B cell (primary cell): ENCODE measurements at places on chromosomes 16 and 17. TPM values are rescaled to one million over a fixed set of nuclear protein-coding genes. Genes with fewer than 3 reads are reported as not detected.

DNA sequence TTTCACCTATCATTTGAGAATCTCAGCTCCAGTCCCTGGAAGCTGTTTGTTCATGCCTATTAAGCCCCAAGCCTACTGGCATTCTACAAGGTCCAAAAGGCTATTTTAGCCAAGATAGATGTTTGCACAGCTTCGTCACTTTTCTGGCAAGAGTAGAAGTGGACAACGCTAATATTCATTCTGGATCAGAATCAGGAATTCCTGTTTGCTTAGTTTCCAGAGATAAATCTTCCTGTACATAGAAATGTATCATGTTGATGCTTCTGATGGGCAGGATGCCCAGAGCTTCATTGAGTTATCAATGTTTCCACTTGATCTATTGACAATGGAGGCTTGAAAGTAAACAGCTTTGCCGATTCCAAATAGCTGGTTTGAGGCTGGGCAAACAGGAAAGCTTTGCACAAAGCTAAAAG is 260.7 kb upstream of the CA10 start:
- H3K4me3 ChIP-seq, result no peak overlapping the region
- H3K4me1 ChIP-seq, result no peaks in the 10 kb centered on the region
- H3K27me3 ChIP-seq, result no peaks in the 10 kb centered on the region
- H3K27ac ChIP-seq, result no peak overlapping the region
- H3K36me3 ChIP-seq, result no peaks in the 10 kb centered on the region

GRCh38 chr17:57271821-57272220 is 15.5 kb downstream of the MSI2 start:
- no peak for DNase-seq
- no peaks in the 10 kb centered on the region for H3K27me3 ChIP-seq
- H3K4me1 ChIP-seq, result no peaks in the 10 kb centered on the region
- H3K4me3 ChIP-seq, result no peak overlapping the region
- H3K36me3 ChIP-seq, result peaks cover 64% of the 10 kb centered on the region

DNA sequence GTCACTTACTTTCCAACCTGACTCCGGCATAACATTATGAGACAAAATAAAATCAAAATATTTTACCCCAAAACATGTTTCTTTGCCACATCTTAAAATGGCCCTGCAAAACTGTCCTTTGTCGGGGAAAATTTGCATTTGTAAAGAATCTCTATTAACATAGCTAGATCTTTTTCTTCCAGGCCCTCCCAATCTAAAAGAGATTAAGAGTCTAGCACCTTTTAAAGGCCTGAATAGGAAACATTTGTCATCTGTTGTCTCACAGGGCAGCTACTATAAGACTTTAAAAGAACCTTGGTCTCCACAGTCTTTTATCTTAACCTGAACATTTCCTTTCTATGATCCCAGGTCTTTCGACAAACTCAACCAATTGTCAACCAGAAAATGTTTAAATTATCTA is 18.1 kb upstream of the DHRS7B start:
- H3K36me3 ChIP-seq, result no peaks in the 10 kb centered on the region
- no peak overlapping the region for H3K4me3 ChIP-seq
- DNase-seq, result no peak
- H3K27ac ChIP-seq, result no peak overlapping the region
- H3K4me1 ChIP-seq, result no peaks in the 10 kb centered on the region

- H3K4me1 ChIP-seq, result no peaks in the 10 kb centered on the region
- H3K4me3 ChIP-seq, result no peak overlapping the region
- DNase-seq, result no peak
These were observed 41.5 kb upstream of the GNG13 start for GRCh38 chr16:842061-842476.

DNA sequence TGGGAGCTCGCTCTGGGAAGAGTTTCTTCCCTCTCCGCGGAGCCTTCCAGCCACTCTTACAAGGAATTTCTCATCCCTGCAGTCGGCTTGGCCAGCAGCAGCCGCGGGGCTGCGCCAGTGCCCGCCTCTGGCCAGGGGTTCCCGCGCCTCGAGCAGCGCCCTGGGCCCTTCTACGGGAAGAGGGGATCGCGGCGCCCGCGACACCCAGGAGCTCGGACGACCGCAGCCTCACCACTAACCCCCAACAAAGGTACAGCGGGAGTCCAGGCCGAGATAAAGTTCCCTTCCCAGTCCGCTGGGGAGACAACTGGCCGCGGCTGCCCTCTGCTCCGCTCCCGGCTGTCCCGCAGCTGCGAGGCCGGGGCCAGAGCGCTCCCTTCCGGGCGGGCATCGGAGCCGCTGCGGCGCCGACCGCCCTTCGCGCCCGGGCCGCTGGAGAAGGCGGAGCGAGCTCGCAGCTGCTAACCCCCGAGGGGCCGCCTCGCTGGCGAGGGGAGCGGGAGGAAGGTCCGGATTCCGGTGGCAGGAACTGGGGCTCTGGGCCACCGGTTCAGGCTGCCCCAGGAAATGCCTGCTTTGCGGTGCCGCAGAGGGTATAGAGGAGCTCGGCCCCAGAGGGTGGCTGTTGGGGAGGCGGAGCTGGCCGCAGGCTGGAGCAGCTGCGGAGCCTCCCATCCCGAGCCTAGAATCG is 3.6 kb upstream of the HS3ST3B1 start:
- no peak overlapping the region for H3K27ac ChIP-seq
- no peaks in the 10 kb centered on the region for H3K36me3 ChIP-seq
- peak; percentile 48 for DNase-seq
- H3K4me1 ChIP-seq, result peaks cover 44% of the 10 kb centered on the region
- H3K4me3 ChIP-seq, result peak overlapping the region; percentile 17
- no peaks in the 10 kb centered on the region for H3K27me3 ChIP-seq

CCL7 gene
- total RNA-seq, result not detected in 2 replicates

- no peak overlapping the region for H3K4me3 ChIP-seq
- H3K27me3 ChIP-seq, result peaks cover 8% of the 10 kb centered on the region
- no peaks in the 10 kb centered on the region for H3K4me1 ChIP-seq
- H3K27ac ChIP-seq, result no peak overlapping the region
- DNase-seq, result no peak
These were observed 35.9 kb downstream of the CMTM4 start for GRCh38 chr16:66660422-66661209.

GRCh38 chr17:17189559-17189958 is 16.6 kb downstream of the PLD6 start:
- no peaks in the 10 kb centered on the region for H3K27me3 ChIP-seq
- no peak for DNase-seq
- no peak overlapping the region for H3K27ac ChIP-seq
- H3K4me1 ChIP-seq, result peaks cover 6% of the 10 kb centered on the region

- H3K4me1 ChIP-seq, result no peaks in the 10 kb centered on the region
- no peak overlapping the region for H3K4me3 ChIP-seq
- DNase-seq, result no peak
- no peaks in the 10 kb centered on the region for H3K27me3 ChIP-seq
- H3K36me3 ChIP-seq, result no peaks in the 10 kb centered on the region
These were observed 185.8 kb upstream of the HSBP1 start for GRCh38 chr16:83622010-83622409.

DNA sequence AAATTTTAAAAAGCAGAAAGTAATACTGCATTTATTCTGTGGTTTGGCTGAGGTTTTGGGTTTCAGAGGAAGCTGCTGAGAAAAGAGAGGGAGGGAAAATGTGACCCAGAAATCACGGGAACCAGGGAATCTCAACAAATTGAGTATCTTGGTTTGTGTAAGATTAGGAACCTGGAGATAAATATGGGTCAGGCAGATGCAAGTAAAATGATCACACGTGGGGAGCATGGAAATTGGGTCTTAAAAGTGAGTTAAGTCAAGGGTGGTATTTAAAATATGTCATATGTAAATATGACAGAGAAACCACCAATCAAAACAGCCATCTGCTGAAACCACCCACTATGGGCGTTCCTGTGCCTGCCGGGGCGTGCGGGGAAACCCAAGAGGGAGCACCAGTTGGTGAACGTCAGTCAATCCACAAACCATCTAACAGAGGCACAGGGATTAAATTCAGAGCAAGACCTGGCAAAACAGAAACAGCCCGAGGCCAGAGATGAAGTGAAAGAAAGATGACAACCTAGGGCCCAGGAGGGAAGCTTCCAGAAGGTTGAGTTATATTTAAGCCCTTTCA is 33.4 kb downstream of the CDH13 start:
- no peak overlapping the region for H3K27ac ChIP-seq
- no peak overlapping the region for H3K4me3 ChIP-seq
- H3K4me1 ChIP-seq, result no peaks in the 10 kb centered on the region
- H3K27me3 ChIP-seq, result no peaks in the 10 kb centered on the region
- DNase-seq, result no peak

DCAKD gene
- 20.6 and 22.9 TPM in 2 replicates for total RNA-seq

DNA sequence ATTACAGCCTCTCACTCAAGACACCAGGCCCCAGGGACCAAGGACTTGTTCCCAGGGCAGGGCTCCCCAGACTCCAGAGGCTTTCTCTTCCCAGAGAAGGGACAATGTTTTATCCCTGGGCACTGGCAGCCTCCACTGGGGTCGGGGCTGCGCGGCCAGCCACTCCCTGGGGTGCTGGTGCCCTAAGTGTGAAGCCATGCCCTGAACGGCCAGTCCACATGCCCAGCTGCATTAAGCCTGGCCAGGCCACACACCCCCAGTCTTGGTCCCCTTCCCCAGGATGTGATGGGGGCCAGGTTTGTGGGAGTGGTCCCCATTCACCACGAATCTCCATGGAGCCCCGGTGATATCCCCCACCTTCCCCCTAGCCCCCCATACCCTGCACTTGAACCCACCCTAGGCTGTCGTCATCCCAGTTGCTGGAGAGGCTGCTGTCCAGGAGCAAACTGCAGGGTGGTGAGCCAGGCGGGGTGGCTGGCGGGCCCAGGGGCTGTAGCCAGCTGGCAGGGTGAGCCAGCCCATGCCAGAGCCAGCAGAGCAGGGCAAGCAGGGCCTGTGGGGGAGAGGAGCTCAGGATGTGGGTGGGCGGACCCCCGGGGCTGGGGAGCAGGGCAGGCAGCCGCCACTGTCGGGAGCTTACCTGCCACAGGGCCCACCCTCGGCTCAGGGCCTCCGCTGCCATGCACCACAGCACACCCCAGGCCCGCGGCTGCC is 4.6 kb downstream of the PAQR4 start:
- H3K27ac ChIP-seq, result no peak overlapping the region
- H3K4me1 ChIP-seq, result peaks cover 10% of the 10 kb centered on the region
- no peaks in the 10 kb centered on the region for H3K36me3 ChIP-seq
- H3K4me3 ChIP-seq, result no peak overlapping the region
- H3K27me3 ChIP-seq, result no peaks in the 10 kb centered on the region

DNA sequence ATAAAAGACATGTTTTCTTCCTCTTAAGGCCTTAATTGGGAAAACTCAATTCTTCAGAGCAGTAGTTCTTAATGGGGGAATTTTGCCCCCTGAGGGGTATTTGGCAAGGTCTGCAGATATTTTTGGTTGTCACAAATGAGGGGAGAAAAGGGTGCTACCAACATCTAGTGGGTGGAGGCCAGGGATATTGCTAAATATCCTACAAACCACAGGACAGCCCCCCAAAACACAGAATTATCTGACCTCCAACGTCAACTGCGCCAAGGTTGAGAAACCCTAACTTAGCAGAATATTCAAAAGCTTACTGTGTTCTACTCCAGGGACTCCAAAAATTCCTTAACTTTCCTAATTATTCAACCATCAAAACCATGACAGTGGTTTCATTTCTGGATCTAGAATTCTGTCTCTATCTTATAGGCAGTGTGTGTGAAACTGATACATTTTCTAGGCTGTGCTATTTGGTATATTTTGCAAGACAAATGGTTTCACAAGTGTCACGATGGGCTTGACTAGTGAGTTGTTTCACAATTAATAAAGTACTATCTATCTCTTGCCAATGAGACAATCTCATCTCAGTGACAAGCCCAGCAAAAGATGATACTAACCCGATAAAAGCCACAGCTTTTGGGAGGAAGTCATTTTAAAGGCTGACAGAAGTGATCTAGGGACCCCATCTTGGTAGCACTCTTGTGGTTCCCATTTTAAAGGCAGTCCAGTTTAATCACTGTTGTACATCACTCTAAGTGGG is 14.7 kb downstream of the TXNDC11 start:
- H3K27me3 ChIP-seq, result no peaks in the 10 kb centered on the region
- DNase-seq, result no peak
- H3K4me3 ChIP-seq, result no peak overlapping the region
- no peaks in the 10 kb centered on the region for H3K4me1 ChIP-seq
- H3K27ac ChIP-seq, result no peak overlapping the region
- peaks cover 12% of the 10 kb centered on the region for H3K36me3 ChIP-seq

DNA sequence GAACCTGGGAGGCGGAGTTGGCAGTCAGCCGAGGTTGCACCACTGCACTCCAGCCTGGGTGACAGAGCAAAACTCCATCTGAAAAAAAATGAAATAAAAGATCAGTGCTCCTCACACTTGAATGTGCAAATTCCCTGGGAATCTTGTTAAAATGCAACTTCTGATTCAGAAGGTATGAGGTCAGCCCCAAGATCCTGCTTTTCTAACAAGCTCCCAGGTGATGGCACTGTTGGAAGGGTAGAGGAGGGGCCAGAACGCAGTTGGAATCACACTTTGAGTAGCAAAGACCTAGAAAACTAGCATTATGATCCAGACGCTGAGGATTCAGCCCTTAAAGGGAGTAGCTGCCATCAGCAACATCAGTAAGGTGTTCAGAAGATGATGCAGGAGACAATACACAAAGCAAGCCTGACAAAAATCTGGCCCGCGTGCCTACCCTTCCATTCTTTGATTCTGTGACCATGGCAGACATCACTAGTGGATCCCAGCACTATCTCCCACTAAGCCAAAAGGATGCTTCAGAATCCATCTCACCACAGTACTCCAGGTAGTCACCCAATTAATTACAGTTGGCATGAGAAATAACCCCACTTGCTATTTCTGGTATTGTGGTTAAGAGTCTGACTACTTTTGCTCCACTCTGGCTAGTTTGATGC is 33.1 kb upstream of the MEIOC start:
- H3K27me3 ChIP-seq, result no peaks in the 10 kb centered on the region
- H3K36me3 ChIP-seq, result no peaks in the 10 kb centered on the region
- no peak for DNase-seq
- H3K27ac ChIP-seq, result no peak overlapping the region
- H3K4me3 ChIP-seq, result no peak overlapping the region

DNA sequence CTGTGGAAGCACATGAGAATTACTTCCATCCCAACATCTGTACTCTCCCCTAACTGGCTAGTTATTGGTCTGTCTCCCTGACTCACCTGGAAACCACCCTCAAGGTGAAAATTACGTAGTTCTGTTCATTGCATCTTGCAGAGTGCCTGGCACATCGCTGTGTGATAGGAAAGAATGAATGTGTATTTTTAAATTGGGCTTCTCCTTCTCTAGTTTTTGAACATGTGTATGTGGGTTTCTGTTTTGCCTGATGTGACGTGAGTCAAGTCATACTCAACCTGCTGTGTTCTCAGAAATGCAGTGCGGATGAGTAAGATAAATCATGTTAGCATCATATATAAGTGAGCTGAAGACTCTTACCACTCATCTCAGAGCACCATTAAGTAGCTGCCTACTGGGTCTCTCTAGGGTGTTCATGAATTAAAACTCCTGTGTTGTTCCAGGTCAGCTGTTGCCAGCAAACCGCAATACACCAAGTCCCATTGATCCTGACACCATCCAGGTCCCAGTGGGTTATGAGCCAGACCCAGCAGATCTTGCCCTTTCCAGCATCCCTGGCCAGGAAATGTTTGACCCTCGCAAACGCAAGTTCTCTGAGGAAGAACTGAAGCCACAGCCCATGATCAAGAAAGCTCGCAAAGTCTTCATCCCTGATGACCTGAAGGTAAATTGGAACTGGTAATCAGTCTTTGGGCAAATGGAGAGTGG is 50.2 kb downstream of the HLF start:
- H3K27ac ChIP-seq, result no peak overlapping the region
- DNase-seq, result no peak
- H3K36me3 ChIP-seq, result no peaks in the 10 kb centered on the region
- H3K4me3 ChIP-seq, result no peak overlapping the region
- no peaks in the 10 kb centered on the region for H3K4me1 ChIP-seq
